ENCODE measurements at places on chromosomes 7 and 10. TPM values are rescaled to one million over a fixed set of nuclear protein-coding genes. Genes with fewer than 3 reads are reported as not detected.
A peak's percentile ranks its signal among the peaks of the same experiment; 100 is the strongest.

Gene ZCWPW1
- 4.4 TPM for total RNA-seq

Gene PON1
- not detected for total RNA-seq

Gene DNAJC9
- total RNA-seq: 9.5 TPM

Gene HOXA2
- total RNA-seq: 1.6 TPM

Gene DNAH11
- total RNA-seq: 2.6 TPM

Gene PDE6C
- not detected for total RNA-seq

- DNase-seq: no peak
Measured at GRCh38 chr10:15739254-15739970, 19.7 kb upstream of the ITGA8 start.

DNA sequence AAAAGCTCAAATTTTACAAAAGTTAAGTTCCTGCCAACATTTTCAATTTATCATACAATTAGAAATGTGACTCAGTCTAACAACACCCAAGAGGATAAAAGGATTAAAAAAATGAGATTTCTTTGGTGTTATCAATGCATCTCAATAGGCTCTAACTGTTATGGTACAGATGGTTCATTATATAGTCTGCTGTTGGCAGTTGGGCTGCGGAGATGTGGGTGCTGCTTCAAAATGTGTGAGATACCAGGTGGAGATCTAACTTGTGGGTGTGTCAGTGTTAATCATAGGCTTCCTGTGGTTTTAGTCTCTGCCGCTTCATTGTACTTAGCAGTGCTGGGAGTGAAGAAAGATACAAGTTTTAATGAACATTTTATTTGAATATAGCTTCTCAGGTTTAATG, 231.2 kb downstream of the EXOC4 start:
- DNase-seq: no peak

DNA sequence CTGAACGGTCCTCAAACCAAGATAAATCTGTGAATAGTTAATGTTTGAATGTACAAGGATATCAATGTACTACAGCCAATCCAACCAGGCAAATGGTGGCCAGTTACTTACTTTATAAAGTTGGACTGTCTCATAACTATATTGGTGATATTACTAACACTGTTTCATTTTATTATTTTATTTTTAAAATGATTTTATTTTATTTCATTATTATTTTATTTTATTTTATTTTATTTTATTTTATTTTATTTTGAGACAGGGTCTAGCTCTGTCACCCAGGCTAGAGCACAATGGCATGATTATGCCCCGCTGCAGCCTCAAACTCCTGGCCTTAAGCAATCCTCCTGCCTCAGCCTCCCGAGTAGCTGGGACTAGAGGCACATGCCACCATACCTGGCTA, 6.8 kb downstream of the IL15RA start:
- no peak for DNase-seq

GRCh38 chr7:2471396-2471795, 4.8 kb downstream of the GRIFIN start:
- DNase-seq: no peak

DNA sequence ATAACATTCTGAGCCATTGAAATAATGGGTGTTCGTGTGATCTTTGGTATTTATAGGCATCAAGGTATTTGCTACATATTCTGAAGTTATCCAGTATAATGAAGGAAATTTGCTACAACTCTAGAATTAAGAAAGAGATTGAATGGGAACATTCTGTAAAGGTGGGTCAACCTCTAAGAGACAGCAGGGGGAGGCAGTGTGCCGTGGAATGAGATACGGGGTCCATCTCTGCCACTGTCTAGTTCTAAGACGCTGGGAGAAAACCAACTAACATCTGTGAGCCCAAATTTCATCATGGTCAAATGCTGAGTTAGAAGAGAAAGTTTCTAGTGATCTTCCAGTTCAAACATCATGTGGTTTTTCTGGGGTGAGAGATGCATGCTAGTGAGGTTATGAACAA, 368.9 kb downstream of the SORCS1 start:
- no peak for DNase-seq

GRCh38 chr10:29595636-29596225, 39.0 kb downstream of the SVIL start:
- no peak for DNase-seq

- no peak for DNase-seq
Measured at GRCh38 chr10:230758-231157, 95.5 kb downstream of the ZMYND11 start.

DNA sequence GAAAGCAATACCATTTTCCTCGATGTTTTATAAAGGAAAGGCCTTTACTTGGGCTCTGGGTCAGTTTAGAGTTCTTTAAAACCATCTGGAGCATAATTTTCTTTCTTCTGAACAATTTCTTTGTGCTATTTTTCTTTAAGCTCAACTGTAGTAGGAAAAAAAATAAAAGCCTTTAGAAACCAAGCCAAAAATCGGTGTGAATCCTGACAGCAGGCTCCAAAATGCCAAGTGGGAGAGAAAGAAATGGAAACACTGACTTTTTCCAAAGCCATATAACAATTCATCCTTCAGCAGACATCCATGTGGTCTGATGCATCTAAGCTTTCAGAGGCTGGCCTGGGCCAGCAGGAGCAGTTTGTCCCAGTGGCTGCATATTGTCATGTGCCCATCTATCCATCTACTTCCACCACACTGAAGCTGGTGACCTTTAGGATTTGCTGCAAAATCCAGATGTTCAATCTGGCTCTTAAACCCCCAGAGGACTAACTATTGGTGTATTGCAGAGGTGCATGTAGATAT, 23.0 kb upstream of the ITPRID1 start:
- no peak for DNase-seq

- DNase-seq: no peak
Measured at GRCh38 chr7:15594461-15594860, 32.6 kb upstream of the AGMO start.

DNA sequence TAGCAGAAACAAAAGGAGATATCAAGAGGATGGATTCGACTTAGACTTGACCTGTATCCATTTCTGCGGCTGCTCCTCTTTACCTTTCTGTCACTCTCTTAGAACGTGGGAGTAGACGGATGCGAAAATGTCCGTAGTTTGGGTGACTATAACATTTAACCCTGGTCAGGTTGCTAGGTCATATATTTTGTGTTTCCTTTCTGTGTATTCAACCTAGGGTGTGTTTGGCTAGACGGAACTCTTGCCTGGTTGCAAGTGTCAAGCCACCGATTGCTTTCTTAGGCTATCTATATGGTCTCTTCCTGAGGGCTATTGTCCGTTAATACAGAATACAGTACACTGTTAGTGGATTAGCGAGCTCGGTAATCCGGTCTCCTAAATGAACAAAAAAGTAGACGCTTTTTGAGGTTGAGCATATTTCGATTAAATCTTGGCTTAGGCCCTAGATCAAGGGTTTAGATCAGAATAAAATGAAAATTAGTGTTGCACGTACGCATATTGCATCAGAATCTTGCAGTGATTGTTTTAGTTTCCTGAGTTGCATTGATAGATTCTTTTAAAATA, 1.2 kb downstream of the PTEN start:
- no peak for DNase-seq

DNA sequence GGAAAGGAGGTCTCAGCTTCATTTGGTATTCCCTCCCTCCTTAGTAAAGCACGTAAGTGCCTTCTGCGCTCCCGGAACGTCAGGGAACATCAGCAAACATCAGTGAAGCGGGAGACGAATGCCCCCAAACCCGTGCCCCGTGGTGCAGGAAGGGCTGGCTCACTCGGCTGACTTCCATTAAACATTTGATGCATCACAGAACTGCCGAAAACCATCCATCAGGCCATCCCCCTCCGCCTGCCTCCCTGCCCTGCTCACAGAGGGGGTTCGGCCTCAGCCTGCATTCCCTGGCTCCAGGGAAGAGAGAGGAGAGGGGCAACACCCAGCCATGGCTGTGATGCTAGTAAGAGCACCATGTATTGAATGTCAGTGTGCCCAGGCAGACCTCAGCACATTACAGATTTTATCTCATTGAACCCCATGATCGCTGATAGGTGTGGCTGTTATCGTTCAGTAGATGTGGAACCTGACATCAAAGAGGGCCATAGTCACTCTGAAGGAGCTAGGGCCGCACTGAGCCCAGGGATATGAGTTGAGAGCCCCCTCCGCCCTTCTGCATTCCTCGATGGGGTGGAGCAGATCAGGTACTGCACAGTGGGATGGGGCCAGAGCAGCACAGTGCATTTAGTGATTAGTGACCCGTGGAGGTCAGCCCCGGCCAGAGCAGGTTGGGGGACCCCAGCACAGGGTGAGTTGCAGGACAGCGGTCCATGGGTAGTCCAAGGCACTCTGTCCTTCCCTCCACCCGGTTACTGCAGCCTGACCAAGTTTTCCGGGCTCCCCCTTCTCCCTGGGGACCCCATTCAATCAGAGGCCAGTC, 146.4 kb downstream of the RPS24 start:
- no peak for DNase-seq

GRCh38 chr10:92064506-92064905, 140.9 kb downstream of the BTAF1 start:
- DNase-seq: no peak

- DNase-seq: peak; percentile 52
Measured at GRCh38 chr10:35644050-35644950, 2.2 kb upstream of the FZD8 start.

GRCh38 chr7:130131964-130132875, 61.9 kb downstream of the KLHDC10 start:
- DNase-seq: no peak

GRCh38 chr7:85030893-85031292, 156.0 kb downstream of the SEMA3D start:
- DNase-seq: no peak

- DNase-seq: no peak
Measured at GRCh38 chr7:135770139-135770710, 21.6 kb upstream of the FAM180A start.

GRCh38 chr7:79741684-79742083, 288.2 kb upstream of the MAGI2 start:
- DNase-seq: no peak

DNA sequence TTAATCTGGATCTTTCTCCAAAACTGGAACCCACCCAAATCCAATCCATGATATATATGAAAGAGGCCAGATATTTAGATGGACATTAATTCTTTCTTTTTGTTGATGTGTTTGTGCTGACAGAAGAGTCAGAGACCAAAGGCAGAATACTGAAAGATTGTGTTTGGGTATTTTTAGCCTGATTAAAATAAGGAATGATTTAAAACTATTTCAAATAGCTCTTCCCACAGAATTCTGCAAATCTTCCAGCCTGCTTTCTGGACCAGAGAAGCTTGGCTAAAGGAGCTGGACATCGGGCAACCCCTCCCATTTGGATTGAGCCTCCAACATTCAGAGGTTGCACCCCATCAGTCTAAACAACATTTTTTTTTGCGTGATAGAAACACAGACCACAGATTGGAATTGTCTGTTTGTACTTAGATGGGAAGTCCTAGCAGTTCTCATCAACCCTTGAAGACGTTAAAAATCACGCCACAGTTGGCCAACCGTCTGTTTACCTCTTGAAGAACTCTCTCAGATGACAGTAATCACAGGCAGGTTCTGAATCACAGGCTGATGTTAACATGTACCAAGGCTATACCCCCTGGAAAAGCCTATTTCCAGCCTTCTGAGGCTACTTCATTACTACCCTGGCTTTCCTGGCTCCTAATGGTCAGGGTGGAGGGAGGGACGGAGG, 155.2 kb upstream of the NRP1 start:
- no peak for DNase-seq
